ENCODE measurements at places on chromosomes 1 and 21. TPM values are rescaled to one million over a fixed set of nuclear protein-coding genes. Genes with fewer than 3 reads are reported as not detected.

ST6GALNAC5 gene
- not detected for total RNA-seq

MYOC gene
- total RNA-seq = not detected

NBPF8 gene
- total RNA-seq = 6.7 TPM

FASLG gene
- not detected for total RNA-seq

ANGPTL3 gene
- total RNA-seq = not detected

C21orf58 gene
- 2.8 TPM for total RNA-seq

DCST1 gene
- not detected for total RNA-seq

PLA2G2F gene
- total RNA-seq = not detected

ALPL gene
- total RNA-seq = 1.5 TPM

DDR2 gene
- 12.3 TPM for total RNA-seq

EXTL1 gene
- not detected for total RNA-seq

BRDT gene
- total RNA-seq = not detected

C1orf115 gene
- total RNA-seq = 29.7 TPM

FCGR3A gene
- total RNA-seq = not detected

C1orf87 gene
- total RNA-seq = not detected

LYPD8 gene
- total RNA-seq = not detected

BECN2 gene
- not detected for total RNA-seq

PGLYRP4 gene
- total RNA-seq = not detected

UQCRHL gene
- 13.7 TPM for total RNA-seq

C1orf105 gene
- total RNA-seq = not detected

OR2L8 gene
- total RNA-seq = not detected

RASAL2 gene
- 11.1 TPM for total RNA-seq

NBPF14 gene
- total RNA-seq = 14.3 TPM

NTNG1 gene
- total RNA-seq = 0.18 TPM

TSTD1 gene
- 22.9 TPM for total RNA-seq

HES3 gene
- total RNA-seq = not detected

CRYBG2 gene
- total RNA-seq = 0.36 TPM

KCNE1 gene
- 0.18 TPM for total RNA-seq

RXFP4 gene
- not detected for total RNA-seq

SLC2A5 gene
- total RNA-seq = under 0.01 TPM

SPRR2E gene
- not detected for total RNA-seq

UBR4 gene
- 112 TPM for total RNA-seq

KCNA10 gene
- total RNA-seq = not detected
